Cerebellar nuclear complex (tissue), 1 donor: ENCODE measurements at places on chromosomes 12 and 14.

DNA sequence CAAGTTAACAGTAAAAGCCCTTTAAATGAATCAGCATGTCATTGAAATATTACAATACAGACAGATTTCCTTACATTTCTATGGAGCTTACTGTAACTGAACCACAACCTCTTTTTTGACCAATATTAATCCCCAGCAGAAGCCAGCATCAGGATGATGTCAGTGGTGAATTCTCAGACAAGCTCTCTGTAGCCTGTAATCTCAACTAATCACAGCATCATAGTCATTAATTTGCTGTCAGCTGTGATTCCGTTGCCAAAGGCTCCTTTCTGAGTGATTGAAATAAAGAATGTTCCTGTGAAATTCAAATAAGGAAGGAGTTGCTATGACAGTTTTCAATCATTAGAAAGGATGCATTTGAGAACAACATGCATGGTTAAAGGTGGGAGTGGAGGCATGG, 323.1 kb downstream of the PDZRN4 start:
- DNase-seq = no peak

GRCh38 chr14:56237398-56237797, 119.2 kb downstream of the PELI2 start:
- DNase-seq = no peak

DNA sequence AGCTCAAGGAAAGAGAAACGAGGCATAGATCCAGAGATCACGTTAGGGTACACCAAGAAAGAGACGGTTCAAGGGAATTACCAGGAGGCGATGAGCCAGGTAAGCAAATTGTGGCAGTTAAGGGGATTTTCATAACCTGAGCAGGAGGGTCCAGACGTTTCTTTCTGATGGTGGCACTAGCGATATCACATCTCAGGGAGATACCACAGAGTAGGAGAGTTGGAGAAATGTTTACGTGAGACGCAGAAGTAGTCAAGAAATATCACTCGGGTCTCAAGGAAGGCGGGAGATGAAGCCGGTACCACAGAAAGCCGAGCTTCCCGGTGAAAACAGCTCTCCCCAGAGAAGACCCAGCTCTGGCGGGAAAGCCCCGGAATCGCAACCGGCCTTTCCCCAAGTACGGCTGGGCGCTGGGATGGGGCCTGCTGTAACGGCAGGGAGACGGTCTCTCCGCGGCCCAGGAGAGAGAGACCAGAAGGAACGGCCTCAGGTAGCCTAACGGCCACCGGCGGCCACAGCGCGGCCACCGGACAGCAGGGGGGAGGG, 485 bp downstream of the SENP1 start:
- no peak for DNase-seq

DNA sequence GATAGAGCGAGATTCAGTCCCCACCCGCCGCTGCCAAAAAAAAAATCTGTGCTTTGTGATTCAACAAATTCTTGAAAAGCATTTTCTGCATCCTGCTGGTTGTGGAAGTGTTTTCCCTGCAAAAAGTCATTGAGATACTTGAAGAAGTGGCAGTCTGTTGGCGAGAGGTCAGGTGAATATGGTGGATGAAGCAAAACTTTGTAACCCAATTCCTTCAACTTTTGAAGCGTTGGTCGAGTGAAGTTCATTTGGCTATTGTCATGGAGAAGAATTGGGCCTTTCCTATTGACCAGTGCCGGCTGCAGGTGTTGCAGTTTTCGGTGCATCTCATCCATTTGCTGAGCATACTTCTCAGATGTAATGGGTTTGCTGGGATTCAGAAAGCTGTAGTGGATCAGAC, 20.9 kb downstream of the SRGAP1 start:
- no peak for DNase-seq

DNA sequence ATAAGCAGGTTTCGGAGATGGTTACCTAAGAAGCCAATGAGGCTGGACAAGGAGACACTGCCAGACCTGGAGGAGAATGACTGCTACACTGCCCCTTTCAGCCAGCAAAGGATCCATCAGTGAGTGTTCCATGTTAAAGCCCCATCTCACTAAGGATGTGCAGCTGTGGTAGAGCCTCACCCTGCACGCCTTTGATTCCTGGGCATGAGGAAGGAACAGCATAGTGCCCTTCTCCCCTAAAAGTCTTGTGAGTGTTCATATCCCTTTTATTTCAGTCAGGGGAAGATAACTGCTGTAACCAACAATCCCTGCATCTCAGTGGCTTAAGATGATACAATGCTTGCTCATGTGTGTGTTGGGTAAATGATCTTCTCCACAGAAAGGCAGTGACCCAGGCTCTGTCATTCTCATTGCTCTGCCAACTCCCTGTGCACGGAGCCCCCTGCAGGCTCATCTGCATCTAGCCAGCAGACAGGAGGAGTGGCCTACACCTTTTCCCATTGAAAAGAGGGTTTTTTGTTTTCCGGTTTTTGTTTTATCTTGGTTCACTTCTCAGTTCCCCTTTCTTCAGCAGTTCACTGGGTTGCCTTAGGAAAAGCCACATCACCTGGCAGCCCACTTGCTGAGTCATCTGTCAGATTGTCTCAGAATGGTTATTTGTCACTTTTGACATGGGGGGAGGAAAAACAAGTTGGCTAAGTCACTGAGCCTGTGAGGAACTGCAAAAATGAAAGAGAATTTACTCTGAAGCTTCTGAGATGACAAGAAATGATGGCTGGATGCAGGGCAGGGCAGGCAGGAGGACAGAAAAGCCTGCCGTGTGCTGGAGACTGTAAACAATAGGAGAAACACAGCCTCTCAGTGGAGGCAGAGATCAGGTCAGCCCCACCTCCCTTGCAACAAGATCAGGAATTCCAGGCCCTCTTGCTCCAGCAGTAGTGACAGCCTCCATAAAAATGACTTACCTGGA, 193.3 kb downstream of the ANO4 start:
- no peak for DNase-seq

- no peak for DNase-seq
These were observed 615 bp downstream of the DDX51 start for GRCh38 chr12:132143336-132144071.
